ENCODE measurements at places on chromosomes 11 and 22. TPM values are rescaled to one million over a fixed set of nuclear protein-coding genes. Genes with fewer than 3 reads are reported as not detected.

The CELSR1 gene
- total RNA-seq: 0.54 TPM

The DBX1 gene
- not detected for total RNA-seq

The ESAM gene
- total RNA-seq: 0.36 TPM

The FOLR2 gene
- not detected for total RNA-seq

The SUSD2 gene
- 1.6 TPM for total RNA-seq

The MS4A15 gene
- not detected for total RNA-seq

Measured in activated naive CD4-positive, alpha-beta T cell treated with anti-CD3 and anti-CD28 coated beads, Interleukin-2, amount 50 U/mL, for 72 hours (primary cell).